A549 (cell line): ENCODE measurements at places on chromosomes 6 and 20.

DNA sequence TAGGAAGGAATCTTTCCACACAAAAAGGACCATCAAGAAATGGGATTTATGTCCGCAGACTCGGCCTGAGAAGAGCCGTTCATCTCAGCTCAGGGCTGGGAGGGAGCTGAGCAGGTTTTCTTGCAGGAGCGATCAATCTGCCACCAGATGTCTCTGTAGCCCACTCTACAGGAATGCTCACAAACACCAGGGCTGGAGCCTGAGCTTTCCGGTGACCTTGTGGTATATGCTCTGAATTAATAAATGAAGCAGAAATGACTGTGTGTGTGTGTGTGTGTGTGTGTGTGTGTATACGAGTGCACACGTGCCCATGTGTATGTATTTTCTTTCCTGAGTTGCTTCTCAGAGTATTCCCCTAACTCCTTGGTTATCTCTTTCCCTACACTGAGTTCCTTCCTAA is 12.0 kb downstream of the CD83 start:
- DNase-seq, result peak; percentile 58

DNA sequence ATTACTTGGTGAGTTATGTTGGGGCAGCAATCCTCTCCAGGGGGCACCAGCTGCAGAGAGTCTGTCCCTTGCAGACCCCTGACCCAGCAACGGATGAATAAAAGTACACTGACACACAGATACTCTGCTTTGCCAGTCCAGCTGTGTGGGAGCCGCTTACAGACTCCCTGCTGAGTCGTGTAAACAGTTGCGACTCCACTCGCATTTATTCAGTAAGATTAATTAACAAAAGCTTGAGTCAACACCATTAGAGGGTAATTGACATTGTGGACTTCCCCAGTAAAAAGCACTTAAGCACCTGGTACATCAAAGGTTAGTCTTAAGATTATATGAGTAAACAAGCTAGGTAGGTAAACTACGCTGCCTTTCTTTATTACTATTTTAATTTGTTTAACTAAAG is 92.0 kb upstream of the TMEM181 start:
- DNase-seq, result no peak

- DNase-seq, result no peak
Observed at GRCh38 chr6:165689699-165690098, 26.7 kb upstream of the PDE10A start.

GRCh38 chr6:156658966-156659821 is 118.0 kb upstream of the ARID1B start:
- DNase-seq, result no peak

DNA sequence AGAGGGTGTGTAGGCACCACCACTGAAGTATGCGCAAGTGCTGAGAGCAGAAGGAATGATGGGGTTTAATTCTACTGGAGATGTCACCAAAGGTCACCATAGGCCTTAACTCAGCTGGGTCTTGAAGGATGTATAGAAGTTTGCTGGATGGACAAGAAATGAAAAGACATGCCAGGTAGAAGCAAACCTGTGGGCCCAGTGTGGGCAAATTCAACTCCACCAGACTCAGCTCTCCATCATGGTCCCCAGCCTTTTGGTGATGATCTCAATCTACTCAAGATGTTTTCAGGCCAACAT is 124.5 kb downstream of the SNX5 start:
- no peak for DNase-seq

GRCh38 chr6:141158740-141159139 is 974.0 kb upstream of the GJE1 start:
- no peak for DNase-seq

GRCh38 chr6:111927321-111927720 is 54.1 kb upstream of the FYN start:
- no peak for DNase-seq

- no peak for DNase-seq
Observed at GRCh38 chr6:80607811-80608391, 501.4 kb downstream of the BCKDHB start.

- peak; percentile 86 for DNase-seq
Observed at GRCh38 chr6:129683601-129684322, 26.2 kb downstream of the ARHGAP18 start.

- DNase-seq, result no peak
Observed at GRCh38 chr6:105890521-105891244, 195.5 kb upstream of the PRDM1 start.

GRCh38 chr20:3900187-3900604 is 11.0 kb downstream of the PANK2 start:
- no peak for DNase-seq

DNA sequence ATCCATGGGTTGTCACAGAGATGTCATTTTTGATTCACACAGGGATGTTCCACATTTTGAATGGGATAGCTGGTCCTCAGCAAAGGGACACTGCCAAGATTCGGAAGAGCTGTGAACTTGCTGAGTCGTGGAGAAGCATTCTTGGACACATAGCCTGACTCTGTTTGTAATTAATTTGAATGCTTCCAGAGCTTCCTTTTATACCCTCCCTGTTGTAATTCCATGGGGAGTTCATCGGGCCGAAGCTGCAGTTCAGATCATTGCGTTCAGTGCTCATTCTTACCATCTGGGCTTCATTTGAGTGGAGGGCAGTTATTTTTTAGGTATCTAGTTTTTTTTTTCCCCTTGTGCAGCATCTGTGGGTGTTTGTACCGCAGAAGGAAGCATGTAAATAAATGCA is 126.5 kb downstream of the SLC24A3 start:
- no peak for DNase-seq

- DNase-seq, result no peak
Observed at GRCh38 chr6:161917645-161918044, 643.8 kb upstream of the AGPAT4 start.

DNA sequence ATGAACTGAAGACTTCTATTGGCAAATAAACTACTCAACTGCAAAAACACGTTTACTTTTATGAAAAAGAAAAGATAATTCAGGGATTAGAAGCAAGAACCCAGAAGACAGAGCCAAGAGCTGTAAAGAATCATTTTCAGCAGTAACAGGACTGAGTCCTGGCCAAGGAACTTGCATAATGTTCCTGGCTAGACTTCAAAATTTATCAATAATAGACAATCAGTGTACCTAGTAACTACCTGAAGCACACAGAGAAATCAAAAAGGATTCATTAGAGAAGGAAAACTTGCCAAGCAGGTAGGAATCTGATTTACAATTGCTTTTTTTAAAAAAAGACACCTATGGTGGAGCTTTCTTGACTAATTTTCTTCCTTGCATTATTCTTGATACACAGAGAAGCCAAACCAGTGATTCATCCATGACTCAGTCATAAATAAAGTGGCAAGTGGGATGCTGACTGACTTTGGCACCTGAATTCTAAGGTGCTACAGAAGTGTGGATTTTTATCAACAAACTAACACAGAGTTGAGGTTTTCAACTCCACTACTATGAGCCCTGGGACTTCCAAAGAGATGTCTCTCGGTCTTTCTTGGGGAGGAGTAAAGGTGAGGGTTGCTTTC is 281.3 kb downstream of the BMP7 start:
- DNase-seq, result no peak

GRCh38 chr6:109194880-109195279 is 99.6 kb downstream of the CEP57L1 start:
- DNase-seq, result no peak

GRCh38 chr20:63963784-63964301 is 5.9 kb downstream of the ZNF512B start:
- DNase-seq, result no peak

GRCh38 chr6:39822846-39823815 is 31.0 kb downstream of the DAAM2 start:
- DNase-seq, result no peak

DNA sequence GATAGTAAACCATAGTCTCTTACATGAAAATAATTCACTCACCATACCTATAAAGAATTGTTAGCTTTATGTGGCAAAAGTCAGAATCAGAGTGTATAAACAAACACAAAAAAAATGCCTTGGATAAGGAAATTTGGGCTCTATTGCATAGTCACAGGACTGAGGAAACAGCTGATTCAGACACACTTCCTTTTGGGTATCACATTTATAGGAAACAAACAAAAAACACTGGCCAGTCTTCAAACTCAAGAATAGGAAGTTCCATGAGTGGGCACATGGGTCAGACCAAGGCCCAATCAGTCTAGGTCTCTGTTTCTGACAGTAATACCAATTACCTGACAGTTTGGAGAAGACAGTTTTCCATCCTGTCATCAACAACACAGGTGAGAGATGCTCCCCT is 8.0 kb downstream of the SLC18B1 start:
- no peak for DNase-seq

- DNase-seq, result no peak
Observed at GRCh38 chr6:97009781-97010492, 85.4 kb downstream of the KLHL32 start.

GRCh38 chr6:32073101-32073500 is 34.9 kb downstream of the CYP21A2 start:
- no peak for DNase-seq

GRCh38 chr6:106149472-106150069 is 63.4 kb downstream of the PRDM1 start:
- DNase-seq, result no peak

DNA sequence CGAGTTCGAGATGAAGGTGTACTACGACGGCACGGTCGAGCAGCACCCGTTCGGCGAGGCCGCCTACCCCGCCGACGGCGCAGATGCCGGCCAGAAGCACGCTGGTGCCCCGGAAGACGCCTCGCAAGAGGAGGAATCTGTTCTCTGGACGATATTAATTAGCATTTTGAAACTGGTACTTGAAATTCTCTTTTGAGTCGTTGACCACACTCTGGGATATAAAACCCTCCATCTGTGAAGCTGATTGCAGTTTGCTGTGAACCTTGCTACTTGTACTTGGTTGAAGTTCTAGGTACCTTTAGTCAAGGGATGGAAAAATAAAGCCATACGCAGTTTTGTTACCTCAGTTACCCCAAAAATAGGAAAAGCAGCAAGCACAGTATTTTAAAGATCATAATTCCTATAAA is 917 bp downstream of the C6orf120 start:
- DNase-seq, result no peak

DNA sequence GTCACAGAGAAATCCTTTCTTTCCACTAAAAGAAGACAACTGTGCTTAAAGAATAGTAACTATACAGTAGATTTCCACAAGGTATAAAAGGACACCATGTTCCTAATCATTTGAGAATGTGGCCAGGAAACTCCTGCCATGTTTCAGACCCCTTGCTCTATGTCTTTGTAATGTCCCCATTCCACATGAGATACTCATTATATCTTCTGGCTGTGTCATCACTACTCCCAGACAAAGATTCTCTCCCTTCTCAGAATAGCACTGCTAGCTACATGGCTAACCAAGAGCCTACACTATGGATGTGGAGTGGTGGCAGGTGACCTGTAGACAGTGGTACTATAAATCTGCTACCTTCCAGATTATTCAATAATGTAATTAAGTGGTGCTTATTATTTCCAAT is 218.1 kb upstream of the MCHR2 start:
- DNase-seq, result no peak

DNA sequence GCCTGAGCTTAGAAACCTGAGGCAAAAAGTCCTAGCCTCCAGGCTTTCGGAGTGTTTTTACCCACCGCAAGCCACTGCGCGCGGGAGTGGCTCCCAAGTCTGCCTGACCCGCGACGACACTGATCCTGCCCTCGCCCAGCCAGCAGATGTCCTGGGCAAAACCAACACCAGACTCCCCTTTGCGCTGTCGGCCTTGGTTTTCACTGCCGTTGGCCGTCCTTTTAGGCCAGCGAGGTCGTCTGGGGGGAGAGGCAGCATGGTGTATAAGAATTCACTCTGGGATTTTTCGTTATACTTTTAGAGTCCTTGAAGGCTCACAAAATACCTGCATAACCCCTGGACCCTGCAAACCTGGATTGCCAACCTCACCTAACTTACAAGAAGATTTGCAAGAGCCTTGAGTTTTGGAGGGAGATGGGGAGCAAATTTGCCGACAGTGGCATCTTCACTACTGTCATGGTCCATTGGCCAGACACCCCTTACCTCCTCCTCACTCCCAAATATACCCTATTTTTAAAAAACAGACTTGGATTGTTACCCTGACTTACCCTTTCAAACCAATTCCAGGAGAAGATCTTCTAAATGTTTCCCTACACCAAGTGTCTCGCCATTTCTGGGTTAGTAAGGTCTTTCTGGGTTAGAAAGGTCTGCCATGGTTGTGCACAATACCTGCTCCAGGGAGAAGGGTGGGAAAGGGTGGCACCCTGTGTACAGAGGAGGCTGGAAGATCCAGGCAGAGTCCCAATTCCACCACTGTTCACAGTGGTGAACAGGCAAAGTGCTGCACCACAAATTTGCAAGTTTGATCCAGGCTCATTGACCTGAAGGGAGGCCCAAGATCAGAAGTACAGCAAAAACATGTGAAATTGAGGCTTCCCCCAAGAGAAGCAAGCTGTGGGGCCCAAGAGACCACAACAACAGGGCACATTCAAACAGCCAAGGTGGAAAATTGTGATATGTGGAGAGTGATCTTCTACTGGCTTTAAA is 4.4 kb downstream of the FOXA2 start:
- DNase-seq, result no peak

DNA sequence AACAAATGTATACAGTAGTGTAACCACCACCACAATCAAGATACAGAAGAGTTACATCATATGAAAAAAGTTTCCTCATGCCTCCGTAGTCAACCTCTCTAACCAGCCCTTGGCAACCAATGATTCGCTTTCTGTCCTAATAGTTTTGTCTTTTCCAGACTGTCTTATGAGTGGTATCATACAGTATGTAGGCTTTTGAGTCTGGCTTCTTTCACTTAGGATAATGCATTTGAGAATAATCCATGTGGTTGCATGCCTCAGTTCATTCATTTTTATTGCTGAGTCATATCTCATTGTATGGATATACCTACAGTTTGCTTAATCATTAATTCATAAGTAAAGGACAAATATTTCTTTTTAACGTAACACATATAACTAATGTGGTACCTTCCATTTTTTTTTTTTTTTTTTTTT is 86.4 kb upstream of the RIPOR2 start:
- DNase-seq, result no peak

GRCh38 chr6:38713812-38714211 is 1.3 kb upstream of the DNAH8 start:
- no peak for DNase-seq

DNA sequence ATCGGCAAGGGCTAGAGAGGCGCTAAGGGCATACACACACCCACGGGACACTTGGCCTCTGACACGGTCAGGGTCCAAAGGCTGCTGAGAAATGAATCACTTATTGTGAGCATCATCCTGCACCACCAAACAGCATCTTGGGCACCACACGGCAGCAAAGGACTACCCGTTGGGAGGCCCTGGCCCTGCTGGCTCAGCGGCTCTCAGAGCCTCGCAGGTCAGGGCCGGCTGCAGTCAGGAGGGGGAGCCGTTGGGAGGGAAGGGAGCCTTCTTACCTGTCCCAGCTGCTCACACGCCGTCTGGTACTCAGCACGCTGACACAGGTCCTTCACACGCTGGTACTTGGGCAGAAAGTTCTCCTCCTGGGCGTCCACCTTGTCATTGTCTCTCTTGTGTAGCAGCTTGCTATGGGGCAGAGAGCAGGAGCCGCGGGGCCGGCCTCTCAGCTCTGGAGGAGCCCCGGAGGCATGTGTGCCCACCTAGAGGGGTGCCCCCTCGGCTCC is 109.0 kb downstream of the SULF2 start:
- no peak for DNase-seq

DNA sequence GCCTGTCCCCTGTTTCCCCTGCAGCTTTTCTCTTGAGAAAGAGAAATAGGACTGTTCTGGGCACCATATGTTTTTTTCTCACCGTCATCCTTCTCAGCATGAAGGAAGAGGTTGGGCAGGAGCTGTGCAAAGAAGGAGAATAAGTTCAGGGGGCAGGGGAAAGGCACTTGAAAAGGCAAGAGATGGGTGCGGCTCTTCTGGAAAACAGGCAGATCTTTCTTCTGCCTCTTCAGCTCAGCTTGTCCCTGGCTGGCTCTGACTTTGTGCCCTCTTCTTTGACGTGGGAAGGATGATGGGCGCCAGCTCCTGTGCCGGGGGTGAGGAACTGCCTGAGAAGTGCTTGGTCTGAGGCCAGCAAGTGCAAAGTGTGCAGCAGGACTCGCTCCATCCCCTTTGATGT is 206.5 kb downstream of the DOK5 start:
- DNase-seq, result no peak
